Activated naive CD4-positive, alpha-beta T cell treated with anti-CD3 and anti-CD28 coated beads, Interleukin-2, amount 10 ng/mL, durations not matched to agents 5 hours and 36 hours (primary cell): ENCODE measurements at places on chromosomes 1 and 21. TPM values are rescaled to one million over a fixed set of nuclear protein-coding genes. Genes with fewer than 3 reads are reported as not detected.

The CELSR2 gene
- total RNA-seq, result 5.7 TPM

The USF1 gene
- 62.5 TPM for total RNA-seq

The PPFIA4 gene
- 46.9 TPM for total RNA-seq

The SH2D1B gene
- total RNA-seq, result not detected

The SMCP gene
- not detected for total RNA-seq

The CD244 gene
- 0.55 TPM for total RNA-seq

The ANGPTL3 gene
- total RNA-seq, result not detected

The PCP4L1 gene
- total RNA-seq, result 0.26 TPM

The CELA3B gene
- not detected for total RNA-seq

The RGS4 gene
- not detected for total RNA-seq

The KCND3 gene
- not detected for total RNA-seq

The LCE1B gene
- total RNA-seq, result not detected

The ERICH3 gene
- total RNA-seq, result not detected

The SYT6 gene
- total RNA-seq, result not detected

The FNBP1L gene
- total RNA-seq, result 0.36 TPM

The C1orf115 gene
- 1.8 TPM for total RNA-seq
